ENCODE measurements at places on chromosomes 6 and 20.

- no peaks in the 10 kb centered on the region for H3K36me3 ChIP-seq
- H3K27me3 ChIP-seq, result no peaks in the 10 kb centered on the region
- no peak overlapping the region for H3K27ac ChIP-seq
- H3K4me1 ChIP-seq, result no peaks in the 10 kb centered on the region
- no peak for DNase-seq
Measured at GRCh38 chr6:136640132-136640915, 90.1 kb upstream of the MAP7 start.

GRCh38 chr6:73042892-73043291 lies 182.4 kb downstream of the KHDC1L start:
- H3K4me1 ChIP-seq, result no peaks in the 10 kb centered on the region
- no peaks in the 10 kb centered on the region for H3K36me3 ChIP-seq
- DNase-seq, result no peak
- no peaks in the 10 kb centered on the region for H3K27me3 ChIP-seq

- no peaks in the 10 kb centered on the region for H3K36me3 ChIP-seq
- no peak overlapping the region for H3K27ac ChIP-seq
- DNase-seq, result no peak
Measured at GRCh38 chr6:85431271-85431670, 18.6 kb upstream of the NT5E start.

DNA sequence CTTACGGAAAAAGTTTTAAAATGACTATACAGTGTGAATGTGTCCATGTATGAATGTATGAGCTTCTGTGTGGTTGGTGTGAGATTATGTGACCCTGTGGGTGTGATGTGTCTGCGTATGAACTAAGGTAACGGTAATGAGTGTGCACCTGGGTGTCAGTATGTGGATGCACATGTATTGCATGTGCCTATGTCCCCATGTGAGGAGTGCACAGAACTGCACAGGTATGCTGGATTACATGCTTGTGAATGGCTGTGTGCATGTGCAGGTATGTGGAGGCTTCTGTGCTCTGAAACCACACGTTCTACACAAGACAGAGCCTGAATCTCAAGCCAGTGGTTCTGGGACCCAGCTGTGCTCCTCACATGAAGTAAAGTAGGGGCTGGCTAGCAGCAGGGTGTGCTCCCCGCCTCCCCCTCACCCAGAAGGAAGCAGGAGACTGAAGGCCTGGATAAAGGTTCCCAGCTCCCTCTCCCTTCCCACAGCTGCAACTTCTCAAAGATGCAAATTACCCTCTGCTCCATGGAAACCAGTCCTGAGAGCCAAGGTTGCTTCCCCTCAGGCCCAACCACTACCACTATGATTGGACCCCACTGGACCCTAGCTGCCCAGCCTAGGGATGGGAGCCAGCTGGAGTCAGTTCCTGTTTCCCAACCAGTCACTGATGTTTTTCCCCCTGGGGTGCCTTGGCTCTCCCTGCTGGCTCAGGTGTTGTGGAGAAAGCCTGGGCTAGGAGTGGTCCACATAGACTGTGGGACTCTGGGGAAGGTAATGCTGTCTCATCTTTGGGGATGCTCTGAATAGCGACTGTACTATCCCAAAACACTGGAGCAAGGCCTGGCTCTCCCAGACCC lies 24.8 kb upstream of the SPDEF start:
- no peak overlapping the region for H3K4me3 ChIP-seq
- peaks cover 7% of the 10 kb centered on the region for H3K4me1 ChIP-seq
- H3K36me3 ChIP-seq, result peaks cover 4% of the 10 kb centered on the region
- H3K27ac ChIP-seq, result no peak overlapping the region
- no peaks in the 10 kb centered on the region for H3K27me3 ChIP-seq

DNA sequence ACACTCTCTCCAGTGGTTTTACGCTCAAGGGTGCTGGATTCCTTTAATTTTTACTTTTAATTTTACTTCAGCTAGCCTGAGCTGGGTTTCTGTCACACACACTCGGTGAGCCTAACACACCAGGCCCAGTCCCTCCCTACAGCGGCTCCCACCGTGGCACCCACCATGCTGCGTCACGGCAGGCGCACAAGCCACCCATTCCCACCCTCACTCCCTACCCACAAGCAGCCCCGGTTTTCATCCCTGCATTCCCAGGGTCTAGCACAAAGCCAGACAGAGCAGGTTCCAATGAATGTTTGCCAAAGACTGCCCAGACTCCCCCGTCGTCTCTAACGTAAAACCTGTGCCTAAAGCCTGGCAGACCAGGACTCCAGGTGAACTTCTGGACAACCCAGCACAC lies 50.3 kb downstream of the MYH7B start:
- no peaks in the 10 kb centered on the region for H3K27me3 ChIP-seq
- H3K36me3 ChIP-seq, result peaks cover 97% of the 10 kb centered on the region
- H3K4me3 ChIP-seq, result no peak overlapping the region
- H3K27ac ChIP-seq, result no peak overlapping the region
- DNase-seq, result no peak

- H3K4me1 ChIP-seq, result no peaks in the 10 kb centered on the region
- H3K36me3 ChIP-seq, result no peaks in the 10 kb centered on the region
- no peak overlapping the region for H3K27ac ChIP-seq
- peaks cover 34% of the 10 kb centered on the region for H3K27me3 ChIP-seq
- no peak for DNase-seq
Measured at GRCh38 chr6:159899994-159900745, 9.4 kb downstream of the MAS1 start.

DNA sequence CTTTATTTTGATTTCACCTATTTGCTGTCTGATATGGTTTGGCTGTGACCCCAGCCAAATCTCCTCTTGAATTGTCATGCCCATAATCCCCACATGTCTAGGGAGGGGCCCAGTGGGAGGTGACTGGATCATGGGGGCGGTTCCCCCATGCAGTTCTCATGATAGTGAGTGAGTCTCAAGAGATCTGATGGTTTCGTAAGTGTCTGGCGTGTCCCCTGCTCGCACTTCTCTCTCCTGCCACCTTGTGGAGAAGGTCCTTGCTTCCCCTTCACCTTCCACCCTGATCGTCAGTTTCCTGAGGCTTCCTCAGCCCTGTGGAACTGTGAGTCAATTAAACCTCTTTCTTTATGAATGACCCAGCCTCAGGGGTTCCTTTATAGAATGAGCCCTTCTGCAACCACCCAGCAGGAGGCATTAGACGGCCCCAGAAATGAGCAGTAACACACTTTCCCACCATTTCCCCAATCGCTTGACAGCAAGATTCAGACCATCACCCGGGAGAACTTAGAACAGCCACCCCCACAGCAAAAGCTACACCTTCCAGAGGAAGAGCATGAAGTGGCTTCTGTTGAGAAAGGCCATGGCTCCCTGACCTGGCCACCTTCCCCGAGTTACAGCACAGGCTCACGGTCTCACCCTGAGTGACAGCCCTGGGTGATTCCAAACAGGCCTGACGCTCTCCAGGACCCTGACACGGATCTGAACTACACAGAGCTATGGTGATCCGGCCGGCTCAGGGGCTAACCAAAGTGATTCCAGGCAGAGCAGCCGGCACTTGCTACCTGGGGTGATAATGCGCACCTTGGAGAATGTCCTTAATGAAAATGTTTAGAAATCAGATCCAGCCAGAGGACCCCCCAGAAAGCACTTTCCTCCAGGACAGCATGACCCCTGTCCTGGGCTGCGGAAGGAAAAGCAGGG lies 131.2 kb upstream of the CDH4 start:
- H3K4me1 ChIP-seq, result peaks cover 4% of the 10 kb centered on the region
- no peak overlapping the region for H3K27ac ChIP-seq
- peak; percentile 55 for DNase-seq
- no peaks in the 10 kb centered on the region for H3K36me3 ChIP-seq

DNA sequence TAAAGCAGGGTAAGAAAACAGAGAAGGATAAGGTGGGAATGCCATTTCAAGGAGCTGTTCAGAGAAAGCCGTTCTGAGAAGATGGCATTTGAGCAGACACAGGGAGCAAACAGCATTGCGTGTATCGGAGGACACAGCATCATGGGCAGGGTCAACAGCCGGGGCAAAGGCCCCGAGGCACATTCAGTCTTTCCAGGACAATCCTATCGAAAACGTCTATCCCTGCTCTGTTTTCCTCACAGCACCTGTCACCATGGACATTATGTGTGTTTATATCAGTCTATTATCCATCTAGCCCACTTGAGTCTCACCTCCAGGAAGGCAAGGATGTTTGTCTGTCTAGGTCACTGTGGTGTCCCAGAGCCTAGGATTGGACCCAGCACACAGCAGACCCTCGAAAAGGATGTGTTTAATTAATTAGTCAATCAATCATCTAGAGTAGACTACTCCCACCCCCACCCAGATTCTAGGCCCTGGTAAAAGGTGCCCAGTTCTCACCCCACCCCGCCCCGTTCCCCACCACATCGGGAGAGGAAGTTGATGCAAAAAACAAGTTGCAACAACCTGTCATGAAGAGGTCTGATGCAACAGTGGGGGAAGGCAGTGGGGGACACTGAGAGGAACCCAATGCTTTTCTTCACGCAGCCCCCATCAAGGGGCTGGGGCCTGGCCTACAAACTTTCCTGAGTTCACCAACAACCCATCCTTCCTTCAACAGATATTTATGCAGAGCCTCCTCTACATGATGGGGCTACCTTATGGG lies 66.6 kb downstream of the PREX1 start:
- H3K27ac ChIP-seq, result no peak overlapping the region
- H3K27me3 ChIP-seq, result no peaks in the 10 kb centered on the region
- peaks cover 27% of the 10 kb centered on the region for H3K36me3 ChIP-seq

DNA sequence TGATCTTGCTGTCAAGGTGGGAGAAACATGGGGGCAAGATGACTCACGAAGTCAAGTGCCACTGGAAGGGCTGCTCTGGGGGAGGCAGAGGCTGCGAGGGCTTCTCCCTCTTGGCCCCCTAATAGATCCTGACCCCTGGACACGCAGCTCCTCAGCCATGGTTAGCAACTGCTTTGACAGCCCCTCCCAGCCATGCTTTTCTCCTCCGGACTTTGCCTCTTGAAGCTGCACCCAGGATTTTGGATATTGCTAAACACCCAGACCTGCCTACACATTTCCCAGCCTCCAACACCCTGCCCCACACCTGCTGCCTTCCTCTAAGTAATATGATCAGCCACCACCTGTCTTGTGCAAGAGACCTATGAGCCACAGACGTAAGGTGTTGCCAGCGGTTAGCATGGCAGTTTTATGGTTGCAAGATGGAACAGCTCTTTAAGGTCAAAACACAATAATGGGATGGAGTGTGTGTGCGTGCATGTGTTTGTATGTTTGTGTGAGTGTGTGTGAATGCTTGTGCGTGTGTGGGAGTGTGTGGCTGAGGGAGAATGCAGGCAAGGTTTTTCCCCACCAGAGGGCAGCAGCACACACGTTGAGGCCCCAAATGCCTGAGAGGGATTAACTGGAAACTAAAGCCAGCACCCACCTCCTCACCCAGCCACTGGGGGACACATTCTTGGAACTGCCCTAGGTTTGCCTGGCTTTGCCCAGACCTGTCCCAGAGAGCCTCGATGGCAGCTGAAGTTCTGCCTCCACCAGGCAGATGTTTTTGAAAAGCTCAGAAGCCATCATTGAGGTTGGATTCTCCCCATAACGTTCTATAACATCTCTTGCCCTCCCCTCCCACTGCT lies 2.5 kb downstream of the IP6K3 start:
- peak; percentile 73 for DNase-seq
- no peak overlapping the region for H3K27ac ChIP-seq
- peaks cover 38% of the 10 kb centered on the region for H3K4me1 ChIP-seq
- peaks cover 4% of the 10 kb centered on the region for H3K27me3 ChIP-seq
- no peaks in the 10 kb centered on the region for H3K36me3 ChIP-seq
